ENCODE measurements at places on chromosomes 7 and 10. TPM values are rescaled to one million over a fixed set of nuclear protein-coding genes. Genes with fewer than 3 reads are reported as not detected.
A peak's percentile ranks its signal among the peaks of the same experiment; 100 is the strongest.

- H3K4me3 ChIP-seq = no peak overlapping the region
- H3K4me1 ChIP-seq = peaks cover 19% of the 10 kb centered on the region
- H3K27me3 ChIP-seq = no peaks in the 10 kb centered on the region
- DNase-seq = no peak
Observed at GRCh38 chr10:86824151-86824550, 67.7 kb downstream of the BMPR1A start.

DNA sequence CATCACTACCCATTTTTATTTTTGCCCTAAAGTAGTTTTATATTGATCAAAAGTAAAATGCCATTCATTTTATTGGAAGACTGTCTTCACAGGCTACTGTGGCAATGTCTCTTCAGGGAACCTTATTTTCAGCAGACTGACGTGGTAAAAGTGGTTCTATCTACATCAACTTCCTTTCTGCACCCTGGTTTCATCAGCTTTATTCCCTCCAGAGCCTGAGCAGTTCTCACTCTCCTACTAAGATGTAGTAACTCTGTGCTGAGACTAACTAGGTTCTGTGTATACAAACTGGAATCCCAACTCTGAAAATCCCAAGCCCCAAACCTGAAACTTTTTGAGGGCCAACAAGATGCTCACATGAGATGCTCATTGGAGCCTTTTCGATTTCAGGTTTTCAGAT, 155.3 kb downstream of the SFMBT2 start:
- H3K4me3 ChIP-seq = no peak overlapping the region
- peaks cover 17% of the 10 kb centered on the region for H3K4me1 ChIP-seq
- no peaks in the 10 kb centered on the region for H3K27me3 ChIP-seq
- no peak overlapping the region for H3K27ac ChIP-seq
- H3K36me3 ChIP-seq = peaks cover 23% of the 10 kb centered on the region

DNA sequence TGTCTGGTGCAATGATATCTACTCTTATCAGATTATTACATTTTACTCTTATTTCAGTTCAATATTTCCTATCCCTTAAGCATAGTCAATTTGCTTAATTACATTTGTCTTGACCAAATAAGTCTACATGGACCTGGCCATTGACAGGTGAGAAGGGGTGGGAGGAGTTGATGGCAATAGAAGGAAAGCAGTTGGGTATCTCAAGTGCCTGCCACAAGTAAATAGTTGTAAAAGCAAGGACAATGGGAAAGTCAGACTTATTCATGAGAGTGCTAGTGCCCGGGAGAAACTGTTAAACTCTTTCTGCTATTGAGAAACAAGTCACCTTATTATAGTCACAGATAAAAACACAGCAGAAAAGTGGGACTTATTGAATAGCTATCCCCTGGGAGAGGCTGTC, 32.4 kb upstream of the HGF start:
- H3K4me1 ChIP-seq = no peaks in the 10 kb centered on the region
- H3K36me3 ChIP-seq = no peaks in the 10 kb centered on the region
- DNase-seq = no peak
- no peak overlapping the region for H3K27ac ChIP-seq
- peaks cover 63% of the 10 kb centered on the region for H3K27me3 ChIP-seq
- no peak overlapping the region for H3K4me3 ChIP-seq

- H3K4me1 ChIP-seq = no peaks in the 10 kb centered on the region
- no peak overlapping the region for H3K4me3 ChIP-seq
- H3K36me3 ChIP-seq = no peaks in the 10 kb centered on the region
Observed at GRCh38 chr7:47211519-47211973, 370.4 kb downstream of the TNS3 start.

- no peaks in the 10 kb centered on the region for H3K27me3 ChIP-seq
- DNase-seq = peak; percentile 80
- H3K36me3 ChIP-seq = no peaks in the 10 kb centered on the region
- H3K4me1 ChIP-seq = peaks cover 14% of the 10 kb centered on the region
- H3K4me3 ChIP-seq = peak overlapping the region; percentile 6
Observed at GRCh38 chr10:82866424-82867020, 991.5 kb downstream of the NRG3 start.

GRCh38 chr10:71985542-71986250, 21.5 kb downstream of the CHST3 start:
- H3K4me3 ChIP-seq = no peak overlapping the region
- H3K27ac ChIP-seq = peak overlapping the region; percentile 65
- H3K36me3 ChIP-seq = peaks cover 74% of the 10 kb centered on the region
- no peak for DNase-seq

DNA sequence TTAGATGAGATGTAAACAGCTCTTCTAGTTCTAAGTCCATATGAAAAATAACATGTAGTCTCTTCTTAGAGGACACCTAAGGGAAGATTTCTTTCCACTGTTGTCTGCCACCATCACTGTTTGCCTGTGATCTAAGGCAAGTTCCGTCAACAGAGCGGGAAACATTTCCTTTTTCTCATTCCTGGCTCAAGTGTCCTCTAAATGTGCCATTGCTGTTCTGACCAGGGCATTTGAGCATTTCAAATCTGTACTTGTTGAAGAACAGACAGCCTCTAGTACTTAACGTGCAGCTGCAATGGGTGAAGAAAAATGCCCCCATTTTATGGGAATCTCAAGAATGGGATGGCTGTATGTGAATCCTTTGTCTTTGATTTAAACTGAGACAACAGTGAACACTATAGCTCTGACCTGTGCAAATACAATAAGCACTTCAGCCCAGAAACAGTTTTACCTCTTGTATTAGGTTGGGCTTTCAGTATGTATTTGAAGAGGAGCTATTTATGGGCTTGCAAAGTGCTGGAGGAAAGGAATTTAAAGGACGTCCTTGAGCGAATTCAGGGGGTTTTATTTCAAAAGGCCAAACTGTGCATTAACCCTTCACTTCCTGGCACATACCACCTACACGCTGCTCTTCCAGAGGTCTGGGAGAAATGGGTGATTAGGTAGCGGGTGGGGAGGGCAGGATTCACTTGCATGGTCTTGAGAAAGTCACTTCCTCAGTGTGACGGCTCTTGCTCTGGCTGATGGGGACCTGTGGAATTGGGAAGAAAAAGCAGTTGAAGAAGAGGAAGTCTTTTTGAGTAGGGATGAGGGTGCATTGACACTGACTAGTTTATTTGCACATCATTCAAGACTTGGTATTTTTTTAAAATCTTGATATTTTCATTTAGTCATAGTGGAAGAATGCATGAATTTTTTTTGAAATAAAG, 66.1 kb downstream of the THNSL1 start:
- no peak for DNase-seq
- H3K4me1 ChIP-seq = no peaks in the 10 kb centered on the region
- H3K27ac ChIP-seq = no peak overlapping the region

- no peaks in the 10 kb centered on the region for H3K4me1 ChIP-seq
- H3K4me3 ChIP-seq = no peak overlapping the region
- no peaks in the 10 kb centered on the region for H3K36me3 ChIP-seq
- DNase-seq = no peak
Observed at GRCh38 chr10:131750171-131750895, 150.5 kb upstream of the PPP2R2D start.

DNA sequence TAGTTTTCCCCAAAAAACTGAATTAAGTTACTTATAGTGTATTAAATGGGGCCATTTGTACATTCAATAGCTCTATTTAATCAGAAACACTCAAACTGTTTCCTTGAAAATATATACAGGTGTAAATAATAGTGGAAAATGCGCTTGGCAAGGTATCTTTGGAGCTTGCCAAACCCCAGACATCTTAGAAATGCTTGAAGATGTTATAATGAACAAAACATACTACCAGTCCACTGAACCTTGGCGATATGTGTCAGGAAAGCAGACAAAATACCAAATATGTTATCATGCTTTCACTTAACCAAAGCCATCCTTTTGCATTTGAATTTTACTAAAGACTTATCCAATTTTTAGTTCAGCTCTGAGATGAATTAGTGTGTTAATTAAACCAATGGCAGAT, 352.7 kb upstream of the SEMA3A start:
- H3K27me3 ChIP-seq = no peaks in the 10 kb centered on the region
- H3K4me1 ChIP-seq = no peaks in the 10 kb centered on the region
- no peak for DNase-seq
- H3K36me3 ChIP-seq = no peaks in the 10 kb centered on the region
- no peak overlapping the region for H3K27ac ChIP-seq

GRCh38 chr7:95980167-95980566, 207.8 kb downstream of the DYNC1I1 start:
- no peak overlapping the region for H3K27ac ChIP-seq
- H3K36me3 ChIP-seq = no peaks in the 10 kb centered on the region

- H3K36me3 ChIP-seq = peaks cover 4% of the 10 kb centered on the region
- H3K4me1 ChIP-seq = peaks cover 4% of the 10 kb centered on the region
- H3K27ac ChIP-seq = no peak overlapping the region
- H3K4me3 ChIP-seq = no peak overlapping the region
- no peak for DNase-seq
Observed at GRCh38 chr7:44218418-44219201, 17.8 kb downstream of the YKT6 start.

DNA sequence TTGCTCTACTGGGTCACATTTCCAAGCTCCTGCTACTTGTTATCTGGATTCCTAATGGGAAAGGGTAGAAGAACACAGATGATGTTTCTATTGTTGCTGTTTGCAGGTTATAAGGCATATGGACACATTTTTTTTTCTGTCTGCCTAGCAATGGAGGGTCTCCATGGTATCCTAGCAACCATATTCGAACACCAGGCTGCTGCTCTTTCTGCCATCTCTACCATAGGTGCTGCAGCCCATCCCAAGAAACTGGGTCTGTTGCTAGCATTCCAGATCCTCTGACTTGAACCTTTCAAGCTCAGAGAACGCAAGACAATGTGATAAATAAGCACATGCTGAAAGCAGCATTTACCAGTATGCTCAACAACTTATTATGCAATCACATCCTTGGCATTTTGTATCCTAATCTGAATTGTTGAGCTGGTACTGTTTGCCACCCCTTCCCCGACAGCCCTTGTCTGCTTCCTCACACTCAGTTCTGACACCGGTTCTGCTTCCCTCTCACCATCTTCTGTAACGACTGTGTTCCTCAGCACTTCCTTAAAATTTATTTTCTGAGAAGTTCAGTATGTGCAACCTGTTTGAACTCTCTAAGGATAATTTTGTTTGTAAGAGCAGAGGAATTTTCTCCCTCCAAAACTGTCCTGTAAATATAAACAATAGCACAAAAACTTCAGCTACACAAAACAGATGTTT, 6.2 kb downstream of the PRKG1 start:
- no peak overlapping the region for H3K27ac ChIP-seq
- no peak for DNase-seq
- H3K4me1 ChIP-seq = no peaks in the 10 kb centered on the region
- peaks cover 69% of the 10 kb centered on the region for H3K27me3 ChIP-seq
- H3K4me3 ChIP-seq = no peak overlapping the region

DNA sequence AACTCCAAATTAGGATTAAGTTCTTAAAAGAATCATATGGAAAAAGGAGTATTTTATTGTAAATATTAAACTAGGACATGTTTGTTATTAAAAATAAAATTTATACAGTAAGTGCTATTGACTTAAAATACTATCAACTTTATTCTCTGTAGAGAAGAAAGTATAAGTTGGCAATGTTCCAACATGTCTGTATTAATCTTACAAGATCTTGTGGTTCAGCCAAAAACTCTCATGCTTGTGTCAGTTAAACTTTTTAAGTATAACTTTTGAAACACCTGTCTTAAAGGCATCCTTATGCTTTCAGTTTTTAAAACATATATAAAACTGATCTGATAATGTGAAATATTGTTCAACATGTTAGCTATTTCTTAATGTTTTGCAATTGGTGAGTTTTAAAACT, 160.7 kb downstream of the ZEB1 start:
- H3K36me3 ChIP-seq = no peaks in the 10 kb centered on the region
- H3K4me3 ChIP-seq = no peak overlapping the region
- H3K4me1 ChIP-seq = no peaks in the 10 kb centered on the region
- no peaks in the 10 kb centered on the region for H3K27me3 ChIP-seq
- peak; percentile 5 for DNase-seq
- no peak overlapping the region for H3K27ac ChIP-seq

GRCh38 chr10:71213127-71213621, 804 bp downstream of the UNC5B start:
- no peak overlapping the region for H3K27ac ChIP-seq
- H3K4me3 ChIP-seq = peak overlapping the region; percentile 64
- H3K4me1 ChIP-seq = peaks cover 26% of the 10 kb centered on the region
- peaks cover 26% of the 10 kb centered on the region for H3K27me3 ChIP-seq
- H3K36me3 ChIP-seq = peaks cover 5% of the 10 kb centered on the region

DNA sequence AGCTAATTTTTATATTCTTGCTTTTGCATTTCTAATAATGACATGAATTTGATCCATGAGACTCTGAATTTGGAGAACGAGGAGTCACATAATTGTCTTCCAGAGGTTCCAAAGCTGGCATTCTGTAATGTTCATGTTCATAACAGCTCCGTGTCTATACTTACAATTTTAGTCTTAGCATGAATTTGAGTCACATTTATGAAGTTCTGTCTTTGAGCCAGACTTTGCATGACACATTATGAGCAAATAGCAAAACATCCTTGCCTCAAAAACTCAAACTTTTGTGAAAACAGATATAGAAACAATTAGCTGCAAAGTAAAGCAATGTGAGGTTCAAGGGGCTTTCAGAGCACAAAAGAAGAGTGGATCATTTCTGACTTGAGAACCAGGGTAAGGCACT, 44.5 kb upstream of the CAV2 start:
- H3K36me3 ChIP-seq = no peaks in the 10 kb centered on the region
- peak overlapping the region; percentile 61 for H3K27ac ChIP-seq
- no peak overlapping the region for H3K4me3 ChIP-seq
- H3K27me3 ChIP-seq = no peaks in the 10 kb centered on the region

- H3K27ac ChIP-seq = no peak overlapping the region
- H3K36me3 ChIP-seq = no peaks in the 10 kb centered on the region
- H3K4me3 ChIP-seq = no peak overlapping the region
- H3K4me1 ChIP-seq = peaks cover 7% of the 10 kb centered on the region
- H3K27me3 ChIP-seq = no peaks in the 10 kb centered on the region
Observed at GRCh38 chr10:71372882-71373495, 23.7 kb upstream of the CDH23 start.

GRCh38 chr10:113019692-113020474, 69.8 kb downstream of the TCF7L2 start:
- no peaks in the 10 kb centered on the region for H3K27me3 ChIP-seq
- H3K4me1 ChIP-seq = peaks cover 9% of the 10 kb centered on the region
- no peaks in the 10 kb centered on the region for H3K36me3 ChIP-seq
- DNase-seq = no peak
- H3K4me3 ChIP-seq = no peak overlapping the region

- H3K4me1 ChIP-seq = peaks cover 5% of the 10 kb centered on the region
- no peaks in the 10 kb centered on the region for H3K36me3 ChIP-seq
- no peak for DNase-seq
- H3K4me3 ChIP-seq = no peak overlapping the region
- H3K27ac ChIP-seq = no peak overlapping the region
Observed at GRCh38 chr10:110756876-110757275, 112.7 kb downstream of the RBM20 start.

GRCh38 chr10:68133523-68133922, 24.2 kb downstream of the MYPN start:
- H3K36me3 ChIP-seq = peaks cover 7% of the 10 kb centered on the region
- H3K27me3 ChIP-seq = no peaks in the 10 kb centered on the region
- H3K4me3 ChIP-seq = no peak overlapping the region

STOX1 gene
- not detected for total RNA-seq

RBP4 gene
- not detected for total RNA-seq

LRRC18 gene
- not detected for total RNA-seq

UROS gene
- total RNA-seq = 55.0 TPM

CDK6 gene
- 89.8 TPM for total RNA-seq

TEX47 gene
- total RNA-seq = not detected

MYH16 gene
- total RNA-seq = not detected

All from MCF 10A (cell line).